ENCODE measurements at places on chromosomes 3 and 15.
A peak's percentile ranks its signal among the peaks of the same experiment; 100 is the strongest.

- no peak for ATAC-seq
Measured at GRCh38 chr3:194386648-194387047, 12.4 kb downstream of the GP5 start.

- ATAC-seq, result no peak
Measured at GRCh38 chr3:38573111-38573510, 76.4 kb downstream of the SCN5A start.

- peak; percentile 76 for ATAC-seq
Measured at GRCh38 chr15:96058103-96058851, 272.2 kb upstream of the NR2F2 start.

DNA sequence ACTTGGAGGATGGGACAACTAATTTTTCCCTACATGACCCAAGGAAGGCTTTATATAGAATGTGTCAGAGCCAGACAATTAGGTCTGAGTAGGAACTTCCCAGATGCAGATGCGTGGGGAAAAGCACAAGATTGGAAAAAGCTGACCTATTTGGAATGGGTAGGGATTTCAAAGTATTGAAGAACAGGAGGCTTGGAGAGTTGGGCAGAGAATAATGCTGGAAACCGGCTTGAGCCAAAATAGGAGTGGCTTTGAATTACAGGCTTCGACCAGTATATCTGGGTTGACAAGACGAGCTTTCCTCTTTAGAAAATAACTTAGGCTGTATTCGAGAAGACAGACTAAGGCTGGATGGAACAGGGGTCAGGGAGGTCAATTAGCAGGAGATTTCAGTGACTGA, 181.1 kb downstream of the GBE1 start:
- ATAC-seq, result no peak

GRCh38 chr3:104126864-104127553, 1239.7 kb upstream of the ALCAM start:
- no peak for ATAC-seq

- no peak for ATAC-seq
Measured at GRCh38 chr3:182369861-182370260, 423.4 kb upstream of the ATP11B start.

- ATAC-seq, result no peak
Measured at GRCh38 chr3:66938338-66938963, 59.7 kb upstream of the KBTBD8 start.

GRCh38 chr3:108820586-108820985, 2.0 kb upstream of the TRAT1 start:
- no peak for ATAC-seq

DNA sequence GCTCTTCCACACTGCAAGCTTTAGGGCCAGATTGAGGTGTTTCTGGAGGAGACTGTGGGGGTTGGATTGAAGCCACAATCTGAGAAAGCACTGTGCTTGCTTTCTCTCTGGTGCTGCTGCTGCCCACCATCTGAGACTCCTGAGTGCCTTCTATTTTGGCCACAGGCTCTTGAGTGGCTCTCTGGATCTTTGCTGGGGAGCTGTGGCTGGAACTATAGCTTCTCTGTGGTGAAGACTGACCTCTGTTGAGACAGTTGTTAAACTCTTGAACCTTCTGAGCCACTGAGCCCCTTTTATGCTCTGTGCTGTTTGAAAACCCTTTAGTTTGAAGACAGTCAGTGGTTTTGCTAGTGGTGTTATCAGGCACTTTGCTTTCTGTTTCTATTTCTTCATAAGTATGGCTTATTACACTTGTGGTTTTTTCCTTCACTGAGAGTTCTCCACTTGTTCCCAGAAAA, 108.7 kb upstream of the TSPAN3 start:
- peak; percentile 50 for ATAC-seq

- ATAC-seq, result no peak
Measured at GRCh38 chr3:174098746-174099145, 701.2 kb downstream of the NLGN1 start.

GRCh38 chr3:51710631-51711351, 3.9 kb downstream of the GRM2 start:
- no peak for ATAC-seq
